ENCODE measurements at places on chromosomes 1 and 21. TPM values are rescaled to one million over a fixed set of nuclear protein-coding genes. Genes with fewer than 3 reads are reported as not detected.

The FCRL6 gene
- not detected for total RNA-seq

GRCh38 chr1:1360506-1361169 lies 2.3 kb upstream of the MXRA8 start:
- no peaks in the 10 kb centered on the region for H3K27me3 ChIP-seq
- H3K27ac ChIP-seq: no peak overlapping the region
- H3K36me3 ChIP-seq: no peaks in the 10 kb centered on the region
- H3K4me1 ChIP-seq: peaks cover 14% of the 10 kb centered on the region

GRCh38 chr21:27301220-27301619 lies 334.3 kb upstream of the ADAMTS5 start:
- no peaks in the 10 kb centered on the region for H3K27me3 ChIP-seq
- H3K27ac ChIP-seq: no peak overlapping the region
- no peak overlapping the region for H3K4me3 ChIP-seq

GRCh38 chr21:41437729-41438128 lies 11.7 kb downstream of the MX1 start:
- H3K36me3 ChIP-seq: peaks cover 45% of the 10 kb centered on the region
- H3K27me3 ChIP-seq: no peaks in the 10 kb centered on the region
- no peak overlapping the region for H3K4me3 ChIP-seq
- H3K27ac ChIP-seq: no peak overlapping the region
- no peak for DNase-seq

GRCh38 chr1:97095764-97096163 lies 374.2 kb downstream of the PTBP2 start:
- no peaks in the 10 kb centered on the region for H3K27me3 ChIP-seq
- H3K27ac ChIP-seq: no peak overlapping the region
- no peak for DNase-seq
- peaks cover 10% of the 10 kb centered on the region for H3K36me3 ChIP-seq
- H3K4me3 ChIP-seq: no peak overlapping the region
- H3K4me1 ChIP-seq: no peaks in the 10 kb centered on the region

- peaks cover 23% of the 10 kb centered on the region for H3K36me3 ChIP-seq
- DNase-seq: no peak
- H3K27ac ChIP-seq: no peak overlapping the region
- no peak overlapping the region for H3K4me3 ChIP-seq
Measured at GRCh38 chr21:41802198-41802584, 35.3 kb upstream of the RIPK4 start.

Measured in activated naive CD8-positive, alpha-beta T cell treated with anti-CD3 and anti-CD28 coated beads for 36 hours (primary cell).